ENCODE measurements at places on chromosomes 11 and 22.

DNA sequence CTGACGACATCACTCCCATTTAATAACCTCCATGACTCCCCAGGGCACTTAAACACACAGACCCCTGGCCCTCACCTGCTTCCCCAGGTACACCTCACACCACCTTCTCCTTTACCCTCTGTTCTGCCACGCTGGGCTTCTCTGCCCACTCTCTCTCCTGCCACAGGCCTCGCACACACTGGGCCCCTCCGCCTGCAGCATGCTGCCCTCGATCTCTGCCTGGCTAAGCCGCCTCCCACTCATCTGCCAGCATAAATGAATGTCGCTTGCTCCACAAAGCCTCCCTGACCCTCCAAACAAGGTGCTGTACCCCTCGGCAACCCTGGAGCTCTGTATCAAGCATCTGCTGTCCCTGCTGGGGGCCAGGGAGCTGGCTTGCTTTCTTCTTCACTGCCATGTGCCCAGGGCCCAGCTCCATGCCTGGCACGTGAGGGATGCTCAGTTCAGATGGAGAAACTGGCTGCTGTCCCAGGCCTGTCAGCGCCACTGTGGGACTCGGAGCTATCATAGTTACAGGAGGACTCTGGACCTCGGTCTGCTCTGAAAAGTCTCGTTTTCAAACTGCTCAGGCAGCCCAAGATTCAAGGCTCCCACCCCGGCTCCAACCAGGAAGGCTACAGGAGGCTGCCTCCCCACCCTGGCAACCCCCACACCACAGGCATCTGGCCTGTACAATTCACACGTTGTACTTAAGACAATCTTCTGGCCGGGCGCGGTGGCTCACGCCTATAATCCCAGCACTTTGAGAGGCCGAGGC, 11.9 kb downstream of the TTLL1 start:
- DNase-seq, result no peak

DNA sequence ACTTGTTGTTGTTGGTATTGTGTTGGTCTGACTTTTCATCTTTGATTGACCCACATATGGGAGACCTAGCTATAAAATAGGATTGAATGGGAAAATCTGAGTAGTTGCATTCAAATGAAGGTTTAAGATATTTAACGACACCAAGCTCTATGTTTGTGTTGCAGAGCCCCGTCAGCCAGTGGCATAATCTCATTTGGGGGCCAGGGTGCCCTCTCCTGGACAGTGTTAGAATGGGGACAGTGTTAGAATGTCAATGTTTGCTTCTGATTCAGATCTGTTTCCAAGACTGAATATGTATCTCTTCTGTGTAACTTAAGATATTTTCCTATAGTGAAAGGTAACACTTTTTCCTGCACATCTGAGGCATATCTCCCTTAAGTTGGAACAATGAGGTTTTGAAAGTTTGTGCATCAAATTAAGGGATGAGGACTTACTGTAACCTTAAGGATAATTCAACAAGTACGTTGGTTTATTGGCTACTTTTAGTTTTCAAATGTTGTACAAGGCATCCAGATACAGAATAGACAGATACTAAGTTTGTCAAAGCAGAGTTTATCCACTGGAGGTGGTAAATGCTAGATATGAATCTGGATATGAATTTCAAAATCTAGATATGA, 5.3 kb upstream of the OR52M1 start:
- DNase-seq, result peak; percentile 13

DNA sequence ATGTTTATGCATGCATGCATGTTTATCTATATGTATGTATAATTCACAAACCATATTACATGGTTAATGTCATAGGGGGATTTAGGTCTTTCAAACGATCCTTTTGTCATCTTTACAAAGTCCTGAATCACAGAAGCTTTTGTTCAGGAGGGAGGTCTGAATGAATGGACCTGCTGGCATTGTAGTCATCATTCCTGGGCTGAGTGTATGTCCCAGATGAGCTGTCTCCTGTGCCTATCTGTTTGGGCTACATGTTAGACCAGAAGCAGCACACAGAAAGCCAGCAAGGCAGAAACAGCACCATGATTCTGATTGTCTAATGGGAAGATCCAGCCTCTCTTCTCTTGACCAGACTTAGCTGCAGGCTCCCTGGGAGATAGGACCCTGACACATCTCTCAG, 69.5 kb downstream of the ADM start:
- no peak for DNase-seq

DNA sequence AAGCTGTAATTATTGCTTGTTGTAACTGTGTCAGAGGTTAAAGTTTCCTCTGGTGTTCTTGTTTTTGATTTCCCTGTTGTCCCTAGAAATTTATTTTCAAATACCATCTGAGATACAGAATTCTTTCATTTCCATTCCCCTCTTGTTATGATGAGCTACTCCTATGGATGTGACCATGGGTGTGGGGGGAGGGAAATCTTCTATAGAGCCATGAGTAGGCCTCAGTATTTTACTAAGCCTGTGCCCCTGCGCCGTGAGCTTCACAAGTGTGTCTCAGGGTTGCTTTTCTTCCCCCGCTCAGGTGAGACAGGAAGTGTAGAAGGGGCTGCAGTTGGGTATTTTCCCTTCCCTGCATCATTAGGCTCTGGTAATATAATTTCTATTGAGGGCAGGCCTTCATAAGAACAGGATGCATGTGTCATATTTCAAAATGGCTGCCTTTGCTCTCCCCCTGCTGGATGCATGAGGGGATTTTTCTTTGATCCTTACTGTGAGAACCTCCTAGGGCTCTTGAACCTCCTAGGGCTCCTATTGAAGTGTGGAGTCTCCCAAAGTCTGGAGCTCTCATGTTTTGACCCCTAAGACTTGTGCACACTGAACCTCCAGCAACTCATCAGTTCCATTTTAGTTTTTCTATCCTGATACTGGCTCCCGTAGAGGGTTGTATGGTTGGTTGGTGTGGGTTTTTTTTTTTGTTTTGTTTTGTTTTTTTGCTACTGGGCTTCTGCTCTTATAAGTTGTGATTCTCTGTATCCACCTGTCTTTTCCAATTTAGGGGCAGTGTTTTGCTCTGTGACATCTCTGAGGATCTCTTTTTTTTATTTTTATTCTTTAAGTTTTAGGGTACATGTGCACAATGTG, 658.2 kb downstream of the NTM start:
- peak; percentile 63 for DNase-seq

DNA sequence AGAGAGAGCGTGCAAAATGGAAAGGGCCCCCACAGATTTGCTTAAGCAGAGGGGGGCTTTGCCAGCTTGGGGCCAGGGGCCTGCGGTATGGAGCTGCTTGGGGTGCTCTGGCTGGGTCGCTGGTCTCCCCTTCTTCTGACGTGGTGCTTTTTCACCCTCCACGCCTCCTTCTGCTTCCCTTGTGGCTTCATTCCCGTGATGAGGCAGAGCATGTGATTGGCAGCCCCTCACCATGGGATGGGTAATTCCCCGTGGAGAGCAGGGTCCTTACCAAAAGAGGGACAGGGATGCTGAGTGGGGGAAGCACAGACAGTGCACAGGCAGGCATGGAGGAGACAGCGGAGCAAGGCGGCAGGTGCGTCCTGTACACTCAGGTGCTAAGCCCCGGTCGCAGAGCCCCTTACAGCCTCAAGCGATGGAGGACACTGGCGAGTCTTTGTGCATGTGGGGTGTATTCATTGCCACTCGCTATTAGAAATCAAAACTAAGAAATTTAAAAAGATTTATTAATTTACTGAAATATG, 19.9 kb upstream of the GRAMD4 start:
- no peak for DNase-seq

DNA sequence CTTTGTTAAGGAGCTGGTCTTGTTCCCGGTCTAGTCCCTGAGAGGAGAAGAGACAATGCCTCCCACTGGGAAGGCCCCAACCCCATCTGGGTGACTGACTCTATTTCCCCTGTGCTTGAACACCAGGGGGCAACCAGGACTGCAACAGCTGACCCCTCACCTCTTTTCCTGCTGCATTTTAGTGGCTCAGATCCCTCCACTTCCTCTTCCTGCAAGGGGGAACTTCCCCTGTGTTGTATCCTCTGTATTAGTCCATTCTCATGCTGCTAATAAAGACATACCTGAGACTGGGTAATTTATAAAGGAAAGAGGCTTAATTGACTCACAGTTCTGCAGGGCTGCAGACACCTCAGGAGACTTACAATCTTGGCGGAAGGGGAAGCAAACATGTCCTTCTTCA, 84.3 kb upstream of the LMO1 start:
- no peak for DNase-seq

DNA sequence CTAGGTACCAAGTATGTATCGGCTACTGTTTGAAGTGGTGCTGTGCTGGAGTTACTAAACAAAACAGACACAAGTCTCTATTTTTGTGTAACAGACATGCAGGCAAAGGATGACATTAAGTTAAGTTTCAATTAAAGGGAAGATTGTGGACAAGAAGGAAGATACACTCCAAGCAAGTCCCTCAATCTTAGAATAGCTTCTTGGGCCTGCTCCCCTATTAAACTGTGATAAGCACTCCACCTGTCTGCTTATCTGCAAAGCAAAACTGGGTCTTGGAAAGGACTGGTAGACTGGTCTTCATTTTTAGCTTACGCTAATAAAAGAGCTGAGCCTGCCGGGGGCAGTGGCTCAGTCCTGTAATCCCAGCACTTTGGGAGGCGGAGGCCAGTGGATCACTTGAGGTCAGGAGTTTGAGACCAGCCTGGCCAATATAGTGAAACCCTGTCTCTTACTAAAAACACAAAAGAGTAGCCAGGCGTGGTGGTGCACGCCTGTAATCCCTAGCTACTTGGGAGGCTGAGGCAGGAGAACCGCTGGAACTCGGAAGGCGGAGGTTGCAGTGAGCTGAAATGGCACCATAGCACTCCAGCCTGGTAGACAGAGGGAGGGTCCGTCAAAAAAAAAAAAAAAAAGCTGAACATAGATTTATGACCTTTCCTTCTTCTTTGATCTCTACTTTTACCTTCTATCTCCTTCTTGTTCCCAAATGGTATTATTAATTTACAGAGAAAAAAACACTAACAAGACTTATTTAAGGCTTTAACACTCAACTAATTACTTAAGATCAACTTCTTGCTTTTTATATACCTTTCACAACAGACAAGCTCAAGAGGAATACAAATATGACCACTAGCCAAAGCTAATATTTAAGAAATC, 4.1 kb downstream of the DDX17 start:
- no peak for DNase-seq

GRCh38 chr22:50312371-50312770, 4.9 kb upstream of the PLXNB2 start:
- no peak for DNase-seq

DNA sequence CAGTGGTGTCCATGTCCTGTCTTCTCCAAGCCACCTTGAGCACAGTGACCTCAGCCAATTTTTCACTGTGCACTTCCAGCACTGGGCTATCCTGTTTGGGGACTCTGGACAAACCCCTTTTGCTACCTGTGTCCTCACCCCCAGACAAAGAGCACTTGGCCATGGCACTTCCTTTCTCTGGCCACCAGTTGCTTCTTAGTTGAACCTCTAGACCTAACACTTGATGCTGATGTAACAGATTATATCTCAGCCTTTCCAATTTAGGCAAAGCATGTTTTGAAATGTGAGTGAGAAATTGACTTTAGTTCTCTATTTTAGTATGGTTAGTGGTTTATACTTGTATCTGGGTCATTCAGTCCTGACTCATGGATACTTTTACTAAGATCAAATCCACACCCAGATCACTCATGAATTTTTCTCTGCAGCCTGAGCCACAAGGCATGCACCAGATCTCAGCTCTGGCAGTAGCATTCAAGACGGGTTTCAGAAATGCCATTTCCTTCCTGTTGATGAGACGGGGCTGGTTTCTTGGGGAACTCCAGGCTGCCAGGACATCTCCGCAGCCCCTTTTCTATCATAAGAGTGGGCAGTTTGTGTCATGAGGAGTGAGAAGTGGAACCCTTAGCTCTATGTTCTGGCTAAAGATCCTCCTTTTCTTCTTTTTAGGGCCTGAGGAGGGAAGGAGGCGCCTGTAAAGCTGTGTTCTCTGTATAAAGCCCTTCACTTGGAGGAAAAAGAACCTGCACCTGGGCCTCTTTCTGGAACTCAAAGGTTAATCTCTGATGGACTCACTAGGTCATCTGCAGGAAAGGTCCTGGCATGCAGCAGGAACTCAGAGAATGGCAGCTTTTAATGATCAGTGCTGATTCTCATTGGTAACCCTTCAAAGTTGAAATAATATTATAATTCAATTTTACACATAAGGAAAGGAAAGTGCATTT, 185.6 kb upstream of the TENM4 start:
- no peak for DNase-seq

GRCh38 chr11:109612496-109612895, 190.5 kb downstream of the C11orf87 start:
- no peak for DNase-seq

- DNase-seq, result peak; percentile 36
These were observed 95.0 kb downstream of the PDHX start for GRCh38 chr11:35011389-35011788.

DNA sequence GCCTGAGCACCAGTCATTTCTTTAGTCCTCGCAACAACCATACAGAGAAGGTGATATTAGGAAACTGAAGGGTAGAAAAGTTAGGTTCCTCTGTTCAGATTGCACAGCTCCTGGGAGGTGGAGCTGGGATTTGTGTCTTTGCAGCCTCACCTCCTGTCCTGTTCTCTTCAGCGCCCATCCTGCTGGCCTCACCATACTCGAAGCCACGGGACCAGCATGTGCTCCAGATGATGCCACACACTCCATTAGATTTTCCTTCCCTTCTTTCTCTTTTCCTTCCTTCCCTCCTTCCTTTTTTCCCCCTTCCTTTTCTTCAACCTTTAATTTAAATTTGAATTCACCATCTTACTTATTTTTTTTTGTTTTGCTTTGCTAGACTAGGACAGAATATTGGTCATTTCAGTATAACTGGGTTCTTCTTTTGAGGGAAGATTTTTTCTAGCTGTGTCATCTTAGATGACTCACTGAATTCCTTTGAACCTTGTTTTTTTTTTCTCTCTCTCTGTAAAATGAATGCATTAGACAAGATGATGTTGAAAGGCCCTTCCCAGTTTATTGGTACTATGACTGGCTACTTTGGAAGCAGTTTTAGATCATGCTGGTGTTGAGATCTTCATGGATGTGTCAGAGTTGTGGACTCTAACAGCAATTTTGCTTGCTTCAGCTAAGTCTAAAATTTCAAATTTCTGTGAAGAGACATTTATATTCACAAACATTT, 662.5 kb upstream of the TENM4 start:
- DNase-seq, result peak; percentile 93

DNA sequence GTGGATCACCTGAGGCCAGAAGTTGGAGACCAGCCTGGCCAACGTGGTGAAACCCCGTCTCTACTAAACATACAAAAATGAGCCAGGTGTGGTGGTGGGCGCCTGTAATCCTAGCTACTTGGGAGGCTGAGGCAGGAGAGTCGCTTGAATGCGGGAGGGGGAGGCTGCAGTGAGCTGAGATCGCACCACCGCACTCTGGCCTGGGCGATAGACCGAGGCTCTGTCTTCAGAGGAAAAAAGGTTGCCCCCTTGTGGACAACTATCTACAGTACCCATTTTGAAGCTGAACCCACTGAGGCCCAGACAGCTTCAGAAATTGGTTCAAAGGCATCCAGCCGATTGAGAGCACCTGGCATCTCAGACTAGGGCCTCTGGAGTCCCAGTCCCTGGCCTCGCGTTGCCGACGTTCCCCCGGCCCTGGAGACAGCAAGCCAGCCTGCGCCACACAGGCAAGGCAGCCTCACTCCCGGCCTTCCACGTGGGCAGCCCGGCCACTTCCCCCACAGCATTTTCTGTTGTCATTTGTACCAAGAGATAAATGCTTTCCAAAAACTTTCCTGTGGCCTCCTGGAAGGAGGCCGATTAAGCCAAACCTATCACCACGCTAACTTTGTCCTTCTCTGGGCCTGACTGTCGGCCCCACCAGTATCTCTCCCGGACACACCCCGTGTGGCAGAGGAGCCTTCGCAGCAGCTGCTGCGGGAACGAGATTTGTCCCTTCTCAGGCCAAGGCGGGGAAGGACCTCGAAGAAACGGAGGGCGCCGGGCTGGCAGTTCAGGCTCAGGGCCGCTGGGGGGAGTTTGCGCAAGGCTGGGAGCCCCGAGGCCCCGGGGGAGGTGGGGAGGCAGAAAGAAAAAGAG, 82.8 kb downstream of the FLI1 start:
- peak; percentile 45 for DNase-seq

Data from astrocyte of the spinal cord (primary cell).